Activated T-cell treated with anti-CD3 and anti-CD28 coated beads, Interleukin-2, amount 50 U/mL, for 48 hours (primary cell): ENCODE measurements at places on chromosomes 11 and 22.

DNA sequence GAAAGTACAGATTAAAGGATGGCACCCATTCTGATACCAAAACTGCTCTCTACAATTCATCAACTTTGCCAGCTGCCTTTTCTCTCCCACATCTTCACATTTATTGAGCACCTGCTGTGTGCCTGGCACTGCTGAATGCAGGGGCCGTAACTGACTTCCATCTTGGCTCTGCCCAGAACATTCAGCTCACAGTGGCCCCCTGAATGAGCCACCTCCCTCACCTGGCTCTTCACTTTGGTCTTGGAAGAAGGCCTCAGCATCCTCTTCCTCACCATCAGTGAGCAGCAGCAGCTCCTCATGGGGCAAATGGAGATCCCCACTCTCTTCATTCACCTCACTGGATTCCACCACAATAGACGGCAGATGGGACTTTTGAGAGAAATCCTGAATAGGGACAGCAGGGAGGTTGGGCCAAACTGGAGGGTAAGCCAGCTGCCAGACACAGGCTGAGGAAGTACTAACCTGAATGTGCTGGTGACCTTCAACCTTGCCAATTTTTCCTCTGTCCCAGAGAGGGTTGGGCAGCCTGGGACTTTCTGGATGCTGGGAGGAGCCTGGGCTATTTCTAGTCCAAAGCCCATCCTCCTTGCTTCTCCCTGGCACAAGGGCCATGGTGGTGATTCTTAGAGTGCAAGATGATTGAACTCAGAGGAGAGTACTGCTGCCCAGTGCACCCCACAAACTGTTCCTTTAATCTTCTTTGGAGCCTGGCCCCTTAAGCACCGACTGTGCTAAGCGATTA lies 1.9 kb upstream of the UQCC3 start:
- no peak for DNase-seq

DNA sequence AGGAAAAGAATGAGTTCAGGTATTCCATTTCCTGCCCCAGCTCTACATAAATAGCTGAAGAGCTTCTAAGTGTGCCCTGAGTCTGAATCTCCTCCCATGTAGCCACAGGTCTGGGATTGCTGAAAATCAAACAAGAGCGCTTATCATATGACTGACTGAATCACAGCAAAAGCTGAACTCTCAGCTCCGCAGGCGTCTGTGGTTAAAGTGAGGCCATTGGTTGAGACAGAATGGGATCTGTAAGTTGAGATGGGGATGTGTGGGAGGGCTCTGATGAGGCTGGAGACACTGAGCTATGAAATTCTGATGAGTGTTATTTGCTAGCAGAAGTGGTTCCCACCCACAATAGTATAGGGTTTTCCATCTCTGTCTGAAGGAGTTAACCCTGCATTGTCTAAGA lies 637.0 kb downstream of the OPCML start:
- no peak for DNase-seq

DNA sequence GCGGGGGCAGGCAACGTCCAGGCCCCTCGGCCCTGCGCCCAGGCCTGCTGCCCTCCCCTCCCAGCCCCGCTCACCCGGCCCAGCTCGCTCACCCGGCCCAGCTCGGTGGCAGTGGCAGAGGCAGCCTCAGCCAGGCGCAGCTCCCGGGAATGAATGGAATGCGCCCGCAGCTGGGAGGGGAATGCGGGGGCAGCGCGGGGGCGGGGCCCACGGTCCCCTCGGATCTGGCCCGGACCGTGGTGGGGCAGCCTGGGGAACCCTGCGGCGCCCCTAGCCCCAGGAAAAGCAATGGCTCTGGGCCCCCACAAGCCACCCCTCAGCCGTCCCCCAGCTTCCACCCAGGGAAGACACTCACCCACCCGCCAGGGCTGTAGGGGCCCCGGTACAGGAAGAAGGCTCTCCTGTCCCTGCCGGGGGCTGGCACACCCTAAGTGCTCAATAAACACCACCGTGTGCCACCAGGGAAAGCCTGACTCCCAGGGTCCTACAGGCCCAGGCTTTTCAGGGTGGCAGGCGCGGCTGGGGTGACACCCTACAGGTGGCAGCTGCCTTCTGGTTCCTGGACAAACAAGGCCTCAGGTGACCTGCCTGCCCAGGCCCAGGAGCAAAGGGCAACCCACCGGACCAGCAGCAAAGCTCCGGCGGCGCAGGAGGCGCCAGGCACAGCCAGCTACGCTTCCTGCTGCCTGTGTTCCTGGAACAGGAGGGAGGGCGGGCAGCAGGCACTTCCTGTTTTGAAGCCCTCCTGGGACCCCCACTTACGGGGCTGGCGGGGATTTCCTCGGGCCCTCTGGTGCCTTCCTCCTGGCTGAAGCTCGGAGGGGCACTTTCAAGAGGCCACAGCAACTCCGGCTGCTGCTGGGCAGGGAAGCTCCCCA lies 13.8 kb downstream of the PLXNB2 start:
- DNase-seq, result no peak

DNA sequence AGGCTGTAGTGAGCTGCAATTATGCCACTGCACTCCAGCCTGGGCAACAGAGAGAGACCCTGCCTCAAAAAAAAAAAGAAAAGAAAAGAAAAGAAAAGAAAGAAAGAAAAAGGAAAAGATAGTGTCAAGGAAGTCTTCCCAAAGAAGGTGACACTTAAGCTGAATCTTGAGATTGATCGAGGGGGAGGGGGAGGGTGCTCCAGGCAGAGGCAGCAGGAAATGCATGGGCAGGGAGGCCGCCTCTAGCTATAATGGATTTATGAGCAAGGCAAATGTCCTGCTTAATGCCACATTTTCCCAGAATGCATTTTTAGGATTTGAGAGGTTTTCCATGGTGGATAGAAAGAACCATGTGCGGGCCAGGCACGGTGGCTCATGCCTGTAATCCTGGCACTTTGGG lies 13.8 kb upstream of the DDB2 start:
- no peak for DNase-seq

DNA sequence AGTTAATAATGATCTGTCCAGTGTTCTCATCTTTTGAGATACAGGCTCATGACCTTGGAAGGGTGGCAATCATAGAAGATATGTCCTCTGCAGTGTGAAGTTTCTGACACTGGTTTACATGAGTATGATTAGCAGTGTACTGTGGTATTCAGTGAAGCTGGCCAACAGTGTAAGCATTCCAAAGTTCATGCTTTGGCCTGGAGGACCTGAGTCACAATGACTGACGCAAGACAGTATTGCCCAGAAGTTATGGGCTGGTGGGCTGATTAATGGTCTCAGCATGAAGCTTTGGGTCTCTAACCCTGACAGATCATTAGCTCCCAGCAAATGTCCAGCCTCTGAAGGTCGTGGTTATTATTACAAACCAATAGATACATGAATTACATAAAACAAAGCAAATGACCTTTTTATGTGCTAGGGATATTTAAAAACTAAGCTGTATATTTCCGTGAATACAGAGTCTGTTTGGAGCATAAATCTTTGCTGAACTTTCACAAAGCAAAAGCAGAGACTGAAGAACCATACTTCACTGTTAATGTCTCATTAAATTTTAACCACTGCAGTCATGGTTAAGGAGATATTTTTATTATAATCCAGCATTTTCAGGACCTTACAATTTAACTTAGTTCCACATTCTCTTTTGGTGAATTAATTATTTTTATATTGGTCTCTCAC lies 28.3 kb upstream of the USP47 start:
- no peak for DNase-seq

GRCh38 chr11:83951521-83951920 lies 665.4 kb upstream of the CCDC90B start:
- no peak for DNase-seq

DNA sequence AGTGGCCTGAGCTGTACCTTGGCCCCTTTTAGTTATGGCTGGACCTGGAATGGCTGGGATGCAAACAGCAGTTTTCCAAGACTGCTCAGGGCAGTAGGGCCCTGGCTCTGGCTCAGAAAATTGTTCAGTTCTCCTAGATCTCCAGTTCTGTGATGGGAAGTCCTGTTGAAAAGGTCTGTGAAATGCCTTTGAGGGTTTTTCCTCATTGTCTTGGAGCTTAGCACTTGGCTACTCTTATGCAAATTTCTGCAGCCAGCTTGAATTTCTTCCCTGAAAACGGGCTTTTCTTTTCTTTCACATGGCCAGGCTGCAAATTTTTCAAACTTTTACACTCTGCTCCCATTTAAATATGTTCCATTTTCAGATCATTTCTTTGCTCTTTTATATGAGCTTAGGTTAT lies 33.2 kb downstream of the OR4A15 start:
- no peak for DNase-seq

- no peak for DNase-seq
Measured at GRCh38 chr11:1734641-1735081, 15.7 kb downstream of the IFITM10 start.

DNA sequence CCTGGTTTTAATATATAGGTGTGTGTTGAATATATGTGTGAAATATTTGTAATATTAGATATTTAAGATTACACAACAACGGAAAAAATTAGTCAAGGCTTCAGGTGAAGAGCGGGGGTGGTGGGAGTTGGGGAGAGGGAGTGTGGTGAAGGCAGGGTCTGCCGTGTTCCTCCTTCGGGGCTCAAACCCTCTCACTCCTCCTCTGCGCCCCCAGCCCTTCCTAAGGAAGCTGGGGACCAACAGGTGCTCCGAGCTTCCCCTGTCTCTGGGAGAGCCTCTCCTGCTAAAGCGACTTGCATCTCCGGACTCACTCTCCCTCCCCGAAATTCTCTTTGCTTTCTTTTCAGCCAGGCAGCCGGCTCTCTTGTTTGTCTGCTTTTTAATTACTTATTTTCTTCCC lies 960 bp upstream of the CADM1 start:
- DNase-seq, result no peak

DNA sequence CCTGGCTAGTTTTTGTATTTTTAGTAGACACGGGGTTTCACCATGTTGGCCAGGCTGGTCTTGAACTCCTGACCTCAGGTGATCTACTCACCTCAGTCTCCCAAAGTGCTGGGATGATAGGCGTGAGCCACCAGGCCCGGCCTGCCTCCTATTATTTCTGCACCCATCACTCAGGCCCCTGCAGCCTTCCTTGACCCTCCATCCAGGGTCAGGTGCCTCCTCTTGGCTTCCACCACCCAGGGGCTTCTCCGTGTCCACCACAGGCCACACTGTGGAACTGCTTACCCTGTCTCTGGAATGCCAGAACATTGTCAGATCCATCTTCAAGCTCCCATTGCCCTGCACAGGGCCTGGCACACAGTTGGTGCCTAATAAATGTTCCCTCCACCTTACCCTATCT lies 75.4 kb upstream of the RTL6 start:
- no peak for DNase-seq

DNA sequence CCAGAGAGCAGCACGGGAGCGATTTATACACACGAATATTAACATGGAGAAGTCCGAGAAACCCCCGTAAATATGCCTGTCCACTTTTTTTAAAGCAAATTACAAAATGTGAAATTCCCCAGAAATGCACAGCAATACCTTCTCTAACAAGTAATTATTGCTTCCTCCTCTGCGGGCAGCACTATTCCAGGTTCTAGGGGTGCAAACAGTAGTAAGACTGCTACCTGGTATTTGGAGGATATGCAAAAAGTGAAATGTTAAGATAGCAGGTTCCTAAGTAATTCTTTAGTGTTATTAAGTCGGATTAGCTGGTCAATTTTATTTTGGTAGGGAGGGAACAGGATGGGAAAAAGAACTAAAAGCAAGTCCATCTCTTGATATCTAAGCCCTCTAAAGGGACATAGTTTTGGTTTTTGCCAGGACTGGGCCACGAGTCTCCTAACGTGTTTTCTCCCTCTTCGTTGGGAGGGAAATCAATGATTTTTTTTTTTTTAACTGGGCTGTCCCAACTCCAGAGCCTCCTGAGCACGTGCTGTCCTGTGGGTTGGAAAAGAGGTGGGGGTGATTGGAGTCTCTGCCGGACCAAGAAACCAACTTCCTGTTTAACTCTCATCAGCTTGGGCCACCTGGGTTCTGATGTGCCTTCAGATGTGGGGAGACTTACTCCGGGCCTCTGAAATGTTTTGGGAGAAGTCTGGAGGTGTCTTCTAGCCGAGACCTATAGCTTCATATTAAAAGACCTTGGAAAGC lies 1.7 kb upstream of the XBP1 start:
- peak; percentile 29 for DNase-seq

DNA sequence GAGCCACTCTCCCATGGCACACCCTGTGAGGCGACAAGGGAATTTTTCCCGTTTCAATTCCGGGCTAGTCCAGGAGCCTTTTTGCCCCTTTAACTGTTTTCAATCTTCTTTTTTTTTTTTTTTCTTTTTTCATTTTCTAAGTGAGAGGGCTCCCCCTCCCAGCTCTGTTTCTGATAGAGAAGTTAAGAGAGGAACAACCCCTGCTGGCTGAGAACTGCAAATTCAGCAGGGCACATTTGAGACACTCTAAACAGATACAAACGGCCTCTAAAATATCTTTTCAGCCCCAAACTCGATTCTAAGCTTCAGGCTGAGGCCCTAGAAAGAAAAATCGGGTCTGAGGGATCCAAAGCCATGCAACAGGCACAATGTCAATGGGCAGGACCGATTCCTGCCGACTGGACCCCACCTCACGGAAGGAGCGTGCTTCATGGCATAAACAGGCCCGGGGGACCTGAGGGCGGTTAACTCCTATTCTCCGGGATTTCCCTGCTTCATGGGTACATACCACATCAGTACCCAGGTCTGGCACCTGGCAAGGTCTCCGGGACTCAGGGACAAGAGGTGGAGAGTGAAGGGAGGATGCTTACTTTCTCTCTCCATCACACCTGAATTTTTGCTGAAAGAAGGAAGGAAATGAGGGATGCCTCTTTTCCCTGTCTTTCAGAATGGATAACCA lies 627.5 kb downstream of the BUD13 start:
- DNase-seq, result no peak

GRCh38 chr22:22997262-22997898 lies 72.9 kb upstream of the GNAZ start:
- no peak for DNase-seq

DNA sequence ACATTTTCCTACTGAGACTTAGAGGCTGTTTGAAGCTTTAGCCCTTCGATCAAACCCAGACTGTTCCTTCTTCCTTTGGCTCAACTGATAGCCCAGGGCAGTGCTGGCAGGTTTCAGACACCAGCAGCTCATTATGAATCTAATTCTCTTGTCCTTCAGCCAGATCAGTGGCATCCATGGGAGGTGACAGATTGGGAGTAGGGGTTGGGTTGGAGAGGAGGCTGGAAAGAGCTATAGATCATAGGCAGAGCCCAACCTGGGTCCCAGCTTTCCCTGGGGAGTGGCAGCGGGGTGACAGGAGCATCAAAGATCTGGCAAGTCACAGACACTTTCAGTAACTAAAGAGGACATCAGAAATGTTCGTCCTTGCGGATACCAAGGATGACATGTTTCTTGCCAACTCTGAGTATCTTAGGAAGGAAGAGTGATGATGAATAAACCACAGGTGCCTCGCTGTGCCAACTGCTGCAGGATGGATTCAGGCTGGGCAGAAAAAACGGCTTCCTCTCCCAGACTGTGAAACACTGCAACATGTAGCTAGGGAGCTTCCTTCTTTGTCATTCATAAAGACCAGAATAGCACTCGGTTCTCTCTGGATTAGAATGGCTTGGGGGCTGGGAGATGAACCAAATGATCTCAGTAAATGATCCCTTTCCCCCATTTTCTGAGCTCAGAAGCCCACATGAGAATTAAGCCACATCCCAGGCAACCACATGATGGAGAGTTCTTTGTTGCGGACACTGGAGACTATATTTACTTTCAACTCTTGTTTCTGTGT lies 19.1 kb downstream of the ABCC8 start:
- DNase-seq, result no peak

- DNase-seq, result no peak
Measured at GRCh38 chr22:26474682-26475081, 8.9 kb downstream of the HPS4 start.
